ENCODE measurements at places on chromosomes 1 and 21. TPM values are rescaled to one million over a fixed set of nuclear protein-coding genes. Genes with fewer than 3 reads are reported as not detected.

The FAM151A gene
- 0.46 TPM for polyA plus RNA-seq

The PLD5 gene
- 0.22 TPM for polyA plus RNA-seq

The SEC16B gene
- polyA plus RNA-seq, result 8.2 TPM

The SH2D5 gene
- 0.03 TPM for polyA plus RNA-seq

The CRP gene
- not detected for polyA plus RNA-seq

Data from adipose tissue (tissue), 3 donors.